KBM-7 (cell line): ENCODE measurements at places on chromosomes 5 and 9.
A peak's percentile ranks its signal among the peaks of the same experiment; 100 is the strongest.

DNA sequence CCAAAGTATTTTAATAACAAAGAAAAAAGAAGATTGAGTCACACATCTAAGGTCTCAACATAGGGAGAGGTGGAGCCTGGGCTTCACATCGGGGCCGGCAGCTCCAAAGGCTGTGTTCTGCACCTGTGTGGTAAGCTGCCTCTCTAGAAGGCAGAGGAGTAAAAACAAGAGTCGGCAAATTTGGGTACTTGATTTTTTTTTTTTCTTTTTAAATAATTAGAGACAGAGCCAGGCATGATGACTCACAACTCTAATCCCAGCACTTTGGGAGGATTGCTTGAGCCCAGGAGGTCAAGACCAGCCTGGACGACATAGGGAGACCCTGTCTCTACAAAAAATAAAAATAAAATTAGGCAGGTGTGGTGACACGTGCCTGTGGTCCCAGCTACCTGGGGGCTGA lies 4.7 kb downstream of the URM1 start:
- no peak for DNase-seq

GRCh38 chr5:79074641-79075040 lies 5.1 kb downstream of the BHMT2 start:
- DNase-seq, result no peak

DNA sequence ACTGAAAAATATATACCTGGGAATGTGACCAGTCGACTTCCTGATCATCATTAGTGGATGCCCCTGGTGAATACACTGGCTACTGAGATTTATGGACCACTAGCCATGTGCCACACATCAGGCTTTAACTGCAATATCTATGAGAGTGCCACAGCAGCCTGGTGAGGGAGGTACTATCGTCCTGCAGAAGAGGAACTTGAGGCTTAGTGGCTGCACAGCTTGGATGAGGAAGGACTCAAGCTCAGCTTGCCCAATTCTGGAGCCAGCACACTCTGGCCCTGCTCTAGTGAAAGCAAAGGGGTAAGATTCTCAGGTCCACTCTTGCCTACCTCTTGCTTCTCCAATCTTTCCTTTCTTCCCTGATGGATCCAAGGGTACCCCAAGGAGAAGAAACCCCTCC lies 129.3 kb downstream of the ENTREP1 start:
- DNase-seq, result no peak

DNA sequence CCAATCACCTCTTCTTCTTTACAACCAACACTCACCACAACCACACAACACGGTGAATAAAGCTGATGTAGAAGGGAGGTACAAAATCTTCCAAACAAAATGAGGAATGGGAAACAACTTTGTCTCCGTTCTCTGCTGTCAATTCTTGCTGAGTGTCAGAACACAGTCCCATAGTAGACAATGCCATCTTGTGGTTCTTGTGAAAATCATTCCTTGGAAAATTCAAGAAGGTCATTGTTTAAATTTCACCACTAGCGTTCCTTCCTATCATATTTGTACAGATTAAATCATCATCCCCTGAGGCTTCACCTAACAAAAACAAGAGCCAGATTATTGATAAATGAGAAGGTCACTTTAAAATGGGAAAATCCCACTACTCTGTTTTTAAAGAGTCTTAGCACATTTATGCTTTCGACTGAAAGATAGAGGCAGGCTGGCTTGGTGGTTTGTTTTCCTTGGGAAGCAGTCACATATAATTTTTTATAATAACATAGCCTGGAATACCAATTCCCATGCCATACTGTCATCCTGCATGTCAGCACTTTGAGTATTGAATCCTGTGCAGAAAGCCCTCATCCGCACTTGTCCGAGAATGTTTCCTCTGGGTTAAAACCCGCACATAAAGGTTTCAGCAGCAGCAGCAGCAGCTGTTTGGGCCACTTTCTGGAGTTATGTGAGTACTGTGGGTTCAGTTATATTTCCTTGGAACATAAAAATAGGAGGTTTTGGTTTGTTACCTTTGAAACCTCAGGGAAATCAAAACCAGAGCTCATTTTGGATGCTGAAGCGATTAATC lies 395.0 kb upstream of the SMARCA2 start:
- DNase-seq, result no peak

GRCh38 chr9:14218253-14218652 lies 95.7 kb downstream of the NFIB start:
- no peak for DNase-seq

DNA sequence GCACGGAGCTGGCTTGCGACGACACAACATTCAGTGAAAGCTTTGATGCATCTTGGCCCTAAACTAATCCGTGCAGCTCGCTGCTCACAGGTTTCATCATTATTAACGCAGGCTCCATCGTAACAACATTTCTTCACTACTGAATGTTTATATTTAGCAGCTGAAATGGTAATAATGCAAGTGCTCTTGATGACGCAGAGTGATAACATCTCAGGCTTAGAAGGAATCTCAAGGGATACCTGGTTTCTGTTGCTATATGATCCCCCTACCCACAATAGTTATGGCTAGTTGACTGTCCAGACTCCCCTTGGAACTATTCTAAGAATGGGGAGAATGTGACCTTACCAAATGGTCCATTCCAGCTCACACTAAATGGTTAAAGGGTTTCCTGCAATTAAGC lies 36.2 kb downstream of the C5 start:
- no peak for DNase-seq

- DNase-seq, result no peak
Measured at GRCh38 chr9:106697750-106698502, 165.0 kb upstream of the ZNF462 start.

- DNase-seq, result no peak
Measured at GRCh38 chr5:130975299-130975698, 189.8 kb downstream of the HINT1 start.

GRCh38 chr5:151758430-151759241 lies at the start of gene ATOX1:
TSS of gene ATOX1 (minus strand) at chr5:151758631. CDS start at chr5:151758551, 80 bp downstream.
- peak; percentile 93 for DNase-seq

DNA sequence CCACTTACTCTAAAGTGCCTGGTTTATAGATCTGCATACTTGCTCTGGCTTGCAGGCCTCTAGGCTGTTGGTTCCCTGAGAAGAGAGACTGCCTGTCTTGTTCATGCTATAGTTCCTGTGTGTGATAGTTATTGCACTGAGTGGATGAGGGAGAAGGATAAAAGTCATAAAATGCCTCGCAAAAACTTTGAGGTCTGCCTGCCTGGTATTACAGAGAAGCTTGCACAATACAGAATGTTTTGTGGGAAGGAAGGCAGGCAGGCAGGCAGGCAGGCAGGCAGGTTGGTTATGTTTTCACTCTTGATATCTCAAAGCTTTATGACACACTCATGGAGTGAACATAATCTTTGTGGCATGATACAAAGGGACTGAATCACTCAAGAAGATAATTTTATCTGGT lies 287.1 kb downstream of the SLIT3 start:
- no peak for DNase-seq

DNA sequence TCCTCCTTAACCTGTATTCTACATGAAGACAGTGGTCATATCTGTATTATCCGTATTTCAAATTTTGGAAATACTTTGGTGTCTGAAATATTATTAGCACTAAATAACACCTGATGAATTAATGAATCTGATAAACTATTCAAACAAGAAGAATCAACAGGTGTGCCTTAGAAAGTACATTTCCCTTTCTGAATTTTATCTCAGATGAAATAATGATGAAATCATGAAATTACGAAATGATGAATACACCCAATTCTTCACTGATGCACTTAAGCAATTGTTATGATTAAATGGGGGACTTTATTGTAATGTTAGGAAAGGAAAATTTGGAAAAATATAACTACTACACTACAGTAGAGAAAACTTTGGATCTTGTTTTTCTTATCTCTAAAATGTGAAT lies 313.6 kb downstream of the HCN1 start:
- no peak for DNase-seq

- no peak for DNase-seq
Measured at GRCh38 chr9:651371-651770, 190.1 kb upstream of the DMRT1 start.

GRCh38 chr5:133425222-133425621 lies 187.1 kb downstream of the FSTL4 start:
- no peak for DNase-seq

DNA sequence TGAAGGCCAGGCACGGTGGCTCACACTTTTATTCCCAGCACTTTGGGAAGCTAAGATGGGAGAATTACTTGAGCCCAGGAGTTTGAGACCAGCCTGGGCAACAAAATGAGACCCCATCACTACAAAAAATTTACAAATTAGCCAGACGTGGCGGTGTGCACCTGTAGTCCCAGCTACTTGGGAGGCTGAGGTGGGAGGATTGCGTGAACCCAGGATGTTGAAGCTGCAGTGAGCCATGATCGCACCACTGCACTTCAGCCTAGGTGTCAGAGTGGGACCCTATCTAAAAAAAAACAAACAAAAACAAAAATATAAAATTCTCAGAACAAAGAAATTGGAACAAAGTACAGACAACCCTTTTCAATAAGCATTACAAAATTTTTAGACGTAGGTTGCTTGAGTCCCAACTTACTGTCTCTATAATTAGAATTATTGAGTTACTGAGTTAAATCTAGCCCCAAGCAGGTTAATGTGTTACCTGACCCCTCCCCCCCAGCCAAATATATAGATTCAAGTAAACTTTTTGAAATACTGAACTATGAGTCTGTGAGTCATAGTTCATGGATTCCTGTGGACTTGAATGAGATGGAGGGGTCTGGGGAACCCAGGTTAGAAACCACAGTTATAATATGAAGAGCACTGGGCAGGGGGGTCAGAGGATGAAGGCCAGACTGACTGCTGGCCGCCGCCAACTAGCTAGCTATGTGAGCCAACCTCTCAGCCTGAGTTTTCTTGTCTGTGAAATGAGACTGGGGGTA lies 173.1 kb downstream of the AOPEP start:
- DNase-seq, result no peak

GRCh38 chr9:81565144-81565543 lies 124.2 kb downstream of the TLE1 start:
- DNase-seq, result no peak

DNA sequence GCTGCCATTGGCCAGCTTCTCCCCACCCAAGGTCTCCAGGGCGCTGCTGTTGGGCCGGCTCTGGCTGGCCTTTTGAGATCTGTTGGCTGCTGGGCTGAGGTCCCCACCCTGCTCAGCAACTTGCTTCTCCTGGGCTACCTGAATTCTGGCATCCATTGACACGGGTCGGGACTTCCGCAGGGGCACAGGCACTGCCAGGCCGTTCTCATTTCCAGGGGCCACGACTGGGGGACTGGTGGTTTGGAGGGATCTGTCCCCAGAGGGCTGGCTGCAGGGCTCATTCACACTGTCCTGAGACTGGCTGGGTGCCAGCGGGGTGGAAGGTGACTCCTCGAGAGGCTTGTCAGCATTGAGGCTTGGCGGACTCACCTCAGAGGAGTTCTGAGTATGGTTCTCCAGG lies 87.1 kb upstream of the FBXW11 start:
- no peak for DNase-seq

DNA sequence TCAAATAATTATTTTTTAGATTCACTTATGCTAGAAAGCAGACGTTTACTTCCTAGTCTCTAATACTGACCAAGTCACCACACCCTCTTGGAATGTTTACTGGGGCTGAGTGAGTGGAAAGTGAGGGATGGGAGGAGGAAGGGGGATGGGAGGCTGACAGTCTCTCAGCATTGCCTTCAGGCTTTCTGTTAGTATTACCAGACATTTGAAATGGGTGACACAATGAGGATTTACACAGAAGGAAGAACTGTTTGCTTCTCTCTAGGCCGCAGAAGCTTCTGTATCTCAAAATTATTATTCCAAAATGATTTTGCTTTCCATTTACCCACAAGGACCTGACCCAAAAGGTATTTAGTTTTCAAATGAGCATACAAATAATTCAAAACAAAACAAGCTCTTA lies 232.8 kb upstream of the ZNF608 start:
- DNase-seq, result no peak

DNA sequence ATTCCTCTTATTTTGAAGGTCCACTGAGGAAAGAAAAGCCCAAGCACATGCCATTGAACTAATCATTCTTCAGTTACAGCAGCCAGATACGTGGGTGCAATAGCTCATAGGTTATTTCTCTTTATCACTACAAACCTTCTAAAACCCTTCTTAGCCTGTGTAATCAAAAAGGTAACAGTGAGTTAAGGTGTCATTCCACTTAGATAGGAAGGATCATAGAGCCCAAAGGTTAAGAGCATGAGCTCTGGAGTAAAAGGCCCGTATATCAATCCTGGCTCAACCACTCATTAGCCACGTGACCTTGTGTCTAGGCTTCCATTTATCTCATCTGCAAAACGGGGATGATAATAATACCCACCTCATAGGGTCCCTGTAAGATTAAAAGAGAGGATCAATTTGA lies 2.7 kb downstream of the GPX8 start:
- DNase-seq, result no peak

GRCh38 chr9:5455181-5455580 lies 4.8 kb downstream of the CD274 start:
- DNase-seq, result no peak

DNA sequence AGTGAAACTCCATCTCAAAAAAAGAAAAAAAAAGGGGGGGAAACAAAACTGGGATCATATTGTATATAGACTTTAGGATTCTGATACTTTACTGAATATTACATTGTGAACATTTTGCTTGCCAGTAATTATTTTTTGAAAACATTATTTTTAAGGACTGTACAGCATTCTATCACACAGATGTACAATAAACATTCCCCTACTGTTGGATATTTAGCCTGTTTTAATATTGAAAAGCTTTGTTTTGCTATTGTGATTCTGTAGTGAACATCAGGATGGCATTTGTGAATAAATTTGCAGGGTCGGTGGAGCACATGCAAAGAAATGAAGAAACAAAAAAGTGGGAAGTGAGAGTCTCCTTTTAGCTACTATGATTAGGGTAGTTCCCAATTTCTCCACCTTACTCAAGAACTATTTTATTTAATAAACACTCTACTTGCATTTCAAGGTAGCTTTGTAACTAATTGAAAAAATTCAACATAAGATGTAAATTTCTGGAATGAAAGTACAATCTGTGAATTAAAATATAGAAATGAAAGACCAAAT lies 18.7 kb downstream of the RASGRF2 start:
- DNase-seq, result no peak

- no peak for DNase-seq
Measured at GRCh38 chr9:107627781-107628180, 138.2 kb upstream of the KLF4 start.

DNA sequence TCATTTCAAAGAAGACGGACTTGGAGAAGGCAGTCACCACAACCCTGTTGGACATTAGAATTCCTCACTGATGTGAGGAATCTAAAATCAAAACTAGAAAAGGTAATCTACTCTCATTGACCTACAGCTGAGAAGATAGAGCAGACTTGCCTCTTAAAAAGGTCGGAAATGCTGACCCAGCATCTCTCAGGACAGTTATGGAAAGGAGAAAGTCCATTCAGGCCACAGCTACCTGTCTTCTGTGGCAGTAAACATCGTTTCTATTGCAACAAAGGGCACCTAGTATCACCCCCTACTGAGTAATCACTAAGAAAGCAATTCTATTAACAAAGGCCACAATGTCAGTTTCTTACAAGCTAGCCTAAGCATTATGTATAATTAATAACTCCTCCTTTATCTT lies 601.7 kb downstream of the PRELID2 start:
- no peak for DNase-seq

DNA sequence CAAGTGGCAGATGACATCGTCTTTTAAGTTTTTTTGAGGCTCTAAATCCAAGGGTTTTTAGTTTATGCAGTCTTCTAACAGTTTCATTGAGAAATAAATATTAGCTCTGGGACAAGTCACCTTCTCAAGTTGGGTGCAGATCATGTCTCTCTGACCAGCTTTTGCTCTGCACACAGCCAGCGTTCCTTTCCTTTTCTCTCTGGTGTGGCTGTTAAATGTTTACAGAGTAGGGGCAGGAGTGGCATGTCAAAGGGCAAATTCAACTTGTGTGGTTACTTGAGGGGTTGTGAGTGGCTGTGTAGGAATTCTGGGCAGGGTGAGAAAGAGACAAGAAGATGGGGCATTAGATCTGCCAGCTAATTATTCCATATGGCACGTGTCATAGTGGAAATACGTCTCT lies 187.5 kb upstream of the HMHB1 start:
- no peak for DNase-seq
